ENCODE measurements at places on chromosomes 1 and 21. TPM values are rescaled to one million over a fixed set of nuclear protein-coding genes. Genes with fewer than 3 reads are reported as not detected.

DNA sequence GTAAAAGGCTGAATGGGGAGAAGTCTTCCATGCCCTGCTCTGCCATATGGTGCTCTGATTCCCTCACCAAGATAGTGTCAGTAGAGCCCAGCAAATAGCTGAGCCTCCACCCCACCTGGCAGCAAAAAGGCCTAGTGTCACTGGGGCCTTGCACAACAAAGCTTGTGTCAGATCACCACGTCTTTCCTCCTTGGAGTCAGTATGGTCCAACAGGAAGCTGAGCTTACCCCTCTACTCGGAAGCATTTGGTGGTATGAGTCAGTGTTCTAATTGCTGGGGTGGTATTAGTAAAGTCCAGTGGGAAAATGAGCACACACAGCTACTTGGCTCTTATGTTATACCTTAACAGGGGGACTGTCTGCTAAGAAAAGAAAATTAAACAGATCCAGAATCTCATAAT lies 18.7 kb upstream of the RRP15 start:
- no peak for ATAC-seq

The SAMSN1 gene
- total RNA-seq = 0.14 TPM

- no peak for ATAC-seq
Observed at GRCh38 chr1:206829282-206829681, 36.1 kb upstream of the IL20 start.

DNA sequence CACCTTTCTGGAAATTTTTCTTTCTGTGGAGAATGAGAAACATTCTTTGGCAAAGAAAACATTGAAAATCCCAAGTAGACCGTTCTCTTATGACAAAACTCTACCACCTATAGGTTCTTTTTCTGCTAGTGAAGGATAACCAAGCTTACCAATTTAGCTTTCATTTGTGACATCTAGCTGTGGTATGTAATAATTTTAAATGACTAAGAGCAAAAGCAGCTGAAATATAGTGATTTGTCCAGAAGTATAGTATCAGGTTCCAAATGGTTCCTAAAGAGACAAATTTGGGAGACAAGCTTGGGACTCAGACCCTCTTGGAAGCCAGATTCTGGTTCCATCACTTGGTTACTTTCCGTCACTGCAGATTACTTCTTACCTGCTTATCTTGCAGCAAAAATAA lies 24.4 kb downstream of the FUBP1 start:
- ATAC-seq = no peak

GRCh38 chr1:41245659-41246058 lies 3.6 kb upstream of the SCMH1 start:
- no peak for ATAC-seq
